ENCODE measurements at places on chromosomes 2 and 18.

DNA sequence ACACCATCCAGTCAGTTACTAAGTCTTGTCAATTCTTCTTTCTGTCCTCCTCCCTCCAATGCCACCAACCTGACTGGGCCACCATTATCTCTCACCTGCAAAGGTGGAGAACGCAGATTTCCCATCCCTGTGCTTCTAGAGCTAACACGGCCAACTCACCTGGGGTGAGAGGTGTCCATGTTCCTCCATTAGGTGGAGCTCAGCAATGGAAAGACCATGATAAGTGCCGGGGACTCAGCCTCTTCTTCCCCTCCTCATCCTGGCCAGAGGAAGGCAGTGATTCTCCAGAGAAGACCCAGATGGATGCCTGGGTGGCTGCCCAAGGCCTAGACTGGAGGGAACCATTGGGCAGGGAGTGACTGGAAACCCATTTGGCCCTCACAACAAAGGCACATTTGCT is 48.1 kb upstream of the SLC1A4 start:
- DNase-seq: no peak

DNA sequence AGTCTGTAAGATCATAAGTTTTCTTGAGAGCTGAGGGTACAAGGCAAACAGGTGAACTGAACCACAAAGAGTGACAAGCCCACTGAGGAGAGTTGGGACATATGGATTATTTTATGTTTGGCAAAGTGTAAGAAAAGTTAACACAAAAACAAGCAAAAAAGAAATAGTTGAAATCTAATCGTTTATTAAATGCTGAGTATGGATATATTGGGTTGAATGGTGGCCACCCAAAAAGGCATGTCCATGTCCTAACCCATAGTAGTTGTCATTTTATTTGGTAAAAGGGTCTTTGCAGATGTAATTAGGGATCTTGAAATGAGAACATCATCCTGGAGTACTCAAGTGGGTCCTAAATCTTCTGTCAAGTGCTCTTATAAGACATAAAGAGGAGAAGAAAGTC is 24.9 kb upstream of the TWIST2 start:
- DNase-seq: no peak

- DNase-seq: no peak
These were observed 54.4 kb downstream of the DTNA start for GRCh38 chr18:34764451-34764850.

DNA sequence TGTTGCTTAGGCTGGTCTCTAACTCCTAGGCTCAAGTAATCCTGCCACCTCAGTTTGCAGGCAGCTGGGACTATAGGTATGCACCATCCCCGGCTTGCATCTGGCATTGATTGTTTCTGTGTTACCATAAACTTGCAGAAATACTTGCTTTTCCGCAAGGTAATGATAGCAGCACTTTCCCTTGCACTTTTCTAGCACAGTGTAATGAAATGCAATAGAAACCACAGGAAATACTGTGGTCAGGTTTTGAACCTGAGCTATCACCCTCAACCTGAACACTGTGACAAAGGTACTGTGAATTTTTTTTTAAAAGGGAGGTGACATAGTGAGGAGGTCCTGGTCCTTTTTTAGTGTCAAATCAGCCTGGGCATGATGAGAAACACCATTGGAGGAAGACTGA is 38.3 kb downstream of the DHRS9 start:
- DNase-seq: no peak

- no peak for DNase-seq
These were observed 40.8 kb upstream of the CDH20 start for GRCh38 chr18:61292280-61293035.

DNA sequence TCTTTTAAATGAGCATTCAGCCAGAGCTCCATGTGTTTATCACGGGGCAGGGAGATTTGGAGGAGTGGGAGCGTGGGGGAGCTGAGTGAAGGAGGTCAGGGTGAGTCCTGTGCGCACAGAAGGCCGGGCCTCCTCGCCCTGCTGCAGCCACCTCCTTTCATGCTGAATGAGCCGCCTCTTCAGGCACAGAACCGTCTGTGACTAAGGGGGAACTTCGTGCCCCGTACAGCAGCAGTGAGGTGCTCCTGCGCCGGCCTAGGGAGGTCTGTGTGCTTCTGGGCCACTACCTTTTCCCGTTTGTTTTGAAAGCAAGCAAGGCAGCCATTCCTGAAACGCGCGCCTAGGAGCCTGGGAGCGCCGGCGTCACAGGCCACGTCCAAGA is 27.1 kb upstream of the ZNF516 start:
- DNase-seq: no peak

DNA sequence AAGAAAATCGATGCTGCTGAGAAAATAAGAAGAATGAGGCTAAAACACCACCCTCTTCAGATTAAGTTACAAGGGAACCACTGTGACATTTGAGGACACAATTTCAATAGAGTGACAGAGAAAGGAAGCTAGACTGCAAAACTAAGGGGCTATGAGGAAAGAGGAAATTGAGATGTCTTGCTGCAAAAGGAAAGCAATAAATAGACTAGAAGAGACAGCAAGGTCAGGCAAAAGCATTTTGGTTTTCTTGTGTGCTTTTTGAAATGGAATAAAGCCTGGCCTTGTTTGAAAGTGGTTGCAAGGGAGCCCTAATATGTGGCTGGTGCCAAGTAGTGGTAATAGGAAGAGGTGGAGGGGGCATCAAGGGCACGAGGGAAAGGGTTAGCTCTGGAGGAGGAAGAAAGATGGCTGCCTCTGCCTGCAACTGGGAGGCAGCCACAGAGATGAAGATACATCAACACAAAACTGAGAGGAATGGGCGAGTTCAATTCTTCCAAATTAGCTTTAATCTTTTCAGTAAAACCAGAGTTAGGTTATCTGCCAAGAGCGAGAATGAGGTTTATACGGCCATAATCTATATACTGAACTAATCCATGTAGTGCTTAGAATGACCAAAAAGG is 1.2 kb upstream of the MRO start:
- DNase-seq: no peak

- DNase-seq: no peak
These were observed 67.5 kb upstream of the CD226 start for GRCh38 chr18:70015127-70015526.

DNA sequence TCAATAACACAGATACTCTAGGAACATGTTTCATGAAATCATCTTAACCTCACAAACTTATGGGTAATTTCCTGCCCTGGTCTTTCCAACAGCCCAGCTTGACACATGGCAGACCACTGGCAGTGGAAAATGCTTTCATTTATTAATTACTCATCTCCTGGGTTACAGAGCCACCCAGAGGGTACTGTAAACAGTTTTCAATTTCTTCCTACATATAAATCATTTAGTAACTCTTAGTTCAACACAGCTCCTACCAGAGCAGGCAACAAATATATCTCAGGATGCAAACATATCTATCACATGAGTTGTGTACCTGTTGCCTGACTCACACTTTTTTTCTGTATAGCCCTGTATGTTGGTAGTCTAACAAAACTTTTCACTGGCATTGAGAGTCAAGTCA is 99.2 kb upstream of the VRK2 start:
- no peak for DNase-seq

DNA sequence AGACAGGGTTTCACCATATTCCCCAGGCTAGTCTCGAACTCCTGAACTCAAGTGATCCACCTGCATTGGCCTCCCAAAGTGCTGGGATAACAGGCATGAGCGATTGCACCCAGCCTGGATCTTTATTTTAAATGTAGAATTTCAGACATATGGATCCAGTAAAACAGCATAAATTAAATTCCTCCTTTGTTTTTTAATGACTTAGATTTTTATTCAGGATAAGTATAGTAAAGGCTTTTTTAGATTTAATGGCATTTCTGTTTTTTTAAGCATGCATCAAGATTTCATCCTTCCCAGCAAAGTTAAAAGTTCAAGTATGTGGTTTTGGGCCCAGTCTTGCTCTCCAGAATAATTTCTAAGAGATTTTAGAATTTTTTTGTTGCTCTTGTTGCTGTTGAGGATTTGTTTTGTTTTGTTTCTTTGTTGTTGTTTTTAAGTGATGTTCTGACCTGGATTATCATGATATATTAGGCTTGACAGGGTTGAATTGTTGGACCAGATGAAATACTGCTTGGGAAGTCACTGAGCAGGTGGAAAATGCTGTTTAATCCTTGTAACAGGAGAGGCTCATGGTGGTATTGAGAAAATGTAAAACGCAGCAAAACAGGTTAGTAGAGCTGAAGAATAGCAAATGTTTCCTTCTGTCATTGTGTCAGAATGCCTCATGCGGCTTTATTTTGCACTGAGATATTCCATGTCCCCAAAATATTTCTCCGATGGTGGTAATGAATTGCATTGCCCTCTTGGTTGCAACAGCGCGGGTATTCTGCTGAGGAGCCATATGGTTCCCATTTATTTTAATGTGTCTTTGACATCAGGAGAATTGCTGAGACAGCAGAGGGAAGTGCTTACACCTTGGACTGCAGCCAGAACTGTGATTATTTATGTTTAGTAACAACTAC is 147.9 kb downstream of the GALNT3 start:
- DNase-seq: peak; percentile 49

- DNase-seq: no peak
These were observed 38.1 kb downstream of the TRAK2 start for GRCh38 chr2:201413143-201413542.

DNA sequence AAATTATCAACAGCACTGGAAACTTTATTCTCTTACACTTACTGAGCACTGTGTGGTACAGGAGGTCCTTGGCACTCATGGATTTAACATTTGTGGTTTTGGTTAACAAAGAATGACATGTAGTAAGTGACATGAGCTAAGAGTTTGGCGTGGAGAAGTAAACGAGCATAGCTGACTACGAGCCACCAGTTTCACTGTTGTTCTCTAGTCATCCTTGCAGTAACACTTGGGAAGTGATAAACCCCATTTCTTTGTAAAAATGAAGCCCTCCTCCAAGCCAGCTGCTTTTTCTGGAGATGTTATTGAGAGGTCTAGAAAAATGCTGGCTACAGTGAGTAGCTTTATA is 32.7 kb downstream of the QPCT start:
- DNase-seq: peak; percentile 63

DNA sequence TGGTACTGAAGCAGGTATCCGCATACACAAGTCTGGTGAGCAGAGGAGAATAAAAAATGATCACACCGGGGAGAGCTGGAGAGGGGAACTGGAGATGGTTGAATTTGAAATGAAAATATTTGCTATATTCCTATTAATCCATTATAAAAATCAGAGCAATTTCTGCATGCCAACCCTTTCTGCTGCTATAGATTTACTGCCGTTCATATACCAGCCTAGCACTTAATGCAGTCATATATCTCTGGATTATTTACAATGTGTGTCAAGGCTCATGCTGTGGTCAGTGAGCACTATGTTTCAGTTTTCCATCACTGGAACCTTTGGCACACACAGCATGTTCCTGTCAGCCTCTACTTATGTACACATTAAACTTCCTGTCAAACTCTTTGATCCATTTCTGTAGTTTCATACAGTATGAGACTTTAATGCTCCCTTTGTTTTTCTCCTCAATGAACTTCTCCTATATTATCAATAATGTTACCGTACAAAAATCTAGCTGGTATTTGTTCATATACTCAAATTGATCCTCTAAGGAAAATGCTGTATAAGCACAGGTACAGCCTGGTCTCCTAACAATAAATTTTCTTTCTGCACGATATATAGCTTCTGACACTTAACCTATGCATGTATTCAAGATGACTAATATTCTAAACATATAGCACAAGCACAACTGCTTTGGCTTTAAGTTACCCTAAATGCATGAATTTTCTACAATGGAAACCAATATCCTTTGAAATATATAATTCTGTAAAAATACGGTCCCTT is 36.7 kb downstream of the FANCL start:
- peak; percentile 31 for DNase-seq

GRCh38 chr2:171081649-171082111 is 79.0 kb downstream of the TLK1 start:
- DNase-seq: no peak

GRCh38 chr2:230443541-230443940 is 27.5 kb downstream of the SP100 start:
- DNase-seq: peak; percentile 74

GRCh38 chr18:48138660-48139430 is 208.4 kb upstream of the SMAD2 start:
- DNase-seq: no peak

GRCh38 chr2:173221937-173222594 is 132.6 kb upstream of the CDCA7 start:
- DNase-seq: no peak

- peak; percentile 44 for DNase-seq
These were observed 332.5 kb downstream of the PID1 start for GRCh38 chr2:228938629-228939028.

GRCh38 chr2:222301053-222301795 is 2.4 kb upstream of the PAX3 start:
- no peak for DNase-seq

GRCh38 chr18:11040823-11041656 is 108.3 kb downstream of the PIEZO2 start:
- peak; percentile 58 for DNase-seq

DNA sequence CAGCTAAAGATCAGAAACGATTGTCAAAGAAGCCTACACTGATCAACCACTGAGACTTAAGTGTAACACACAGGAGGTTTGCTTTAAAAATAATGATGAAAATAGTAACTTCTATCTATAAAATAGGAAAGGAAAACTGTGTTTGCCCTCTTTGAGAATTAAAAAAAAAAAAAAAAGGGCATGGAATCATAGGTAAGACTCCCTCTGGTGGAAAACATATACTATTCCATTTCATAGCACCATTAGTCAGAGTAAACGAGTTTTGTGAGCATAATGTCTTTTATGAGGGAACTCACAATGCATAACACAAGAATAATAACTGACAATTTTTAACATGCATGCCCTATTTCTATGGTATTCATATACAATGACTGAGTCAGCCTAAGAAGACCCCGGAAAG is 36.3 kb downstream of the SLC35F5 start:
- DNase-seq: peak; percentile 6

DNA sequence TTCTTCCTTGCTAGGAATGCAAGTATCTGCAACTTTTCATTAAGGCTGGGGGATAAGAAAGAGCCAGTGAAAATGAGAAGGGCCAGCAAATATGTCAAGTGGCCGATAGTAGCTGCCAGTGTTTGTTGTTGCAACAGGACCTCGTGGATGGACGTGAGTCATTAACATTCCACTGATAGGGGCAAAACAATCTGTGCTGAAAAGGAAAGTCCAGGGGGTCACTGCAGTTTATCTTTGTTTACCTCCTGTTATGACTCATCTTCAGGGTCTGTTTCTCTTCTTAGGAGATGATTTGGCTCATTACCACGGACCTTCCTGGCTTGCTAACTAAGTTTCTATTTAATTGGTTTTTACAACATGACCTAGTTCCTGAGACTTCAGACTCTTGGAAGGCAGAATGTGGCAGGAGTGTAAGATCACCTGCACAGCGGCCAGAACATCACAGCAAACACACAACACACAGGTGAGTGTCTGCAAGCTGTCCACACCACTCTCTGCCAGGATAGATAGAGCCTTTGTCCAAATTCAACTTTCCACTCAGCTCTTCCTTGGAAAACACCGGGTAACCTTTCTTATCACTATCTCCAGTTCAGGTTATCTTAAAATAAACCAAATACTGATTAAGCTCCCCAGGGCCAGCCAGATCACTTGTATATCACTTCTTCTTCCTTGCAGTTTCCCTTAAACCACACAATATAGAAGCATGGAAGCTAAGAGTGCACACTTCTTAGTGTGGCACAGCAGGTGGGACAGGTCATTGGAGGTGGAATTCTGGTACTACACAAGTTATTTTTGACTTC is 157.5 kb upstream of the LMAN1 start:
- peak; percentile 57 for DNase-seq

GRCh38 chr2:1016500-1016899 is 65.9 kb downstream of the SNTG2 start:
- DNase-seq: no peak

GRCh38 chr2:157421331-157421944 is 22.5 kb downstream of the CYTIP start:
- no peak for DNase-seq

GRCh38 chr2:69138793-69139459 is 125.9 kb downstream of the ANTXR1 start:
- peak; percentile 85 for DNase-seq

- peak; percentile 4 for DNase-seq
These were observed 36.1 kb downstream of the PPP4R1 start for GRCh38 chr18:9578306-9578705.

All from fibroblast of upper back skin (primary cell).